Dermis blood vessel endothelial cell (primary cell): ENCODE measurements at places on chromosomes 6 and 20. TPM values are rescaled to one million over a fixed set of nuclear protein-coding genes. Genes with fewer than 3 reads are reported as not detected.

GRCh38 chr6:45504947-45505346, 127.2 kb upstream of the SUPT3H start:
- peak; percentile 38 for DNase-seq

Gene C6orf58
- total RNA-seq, result not detected in 2 replicates

Gene TMEM151B
- not detected in 2 replicates for total RNA-seq

DNA sequence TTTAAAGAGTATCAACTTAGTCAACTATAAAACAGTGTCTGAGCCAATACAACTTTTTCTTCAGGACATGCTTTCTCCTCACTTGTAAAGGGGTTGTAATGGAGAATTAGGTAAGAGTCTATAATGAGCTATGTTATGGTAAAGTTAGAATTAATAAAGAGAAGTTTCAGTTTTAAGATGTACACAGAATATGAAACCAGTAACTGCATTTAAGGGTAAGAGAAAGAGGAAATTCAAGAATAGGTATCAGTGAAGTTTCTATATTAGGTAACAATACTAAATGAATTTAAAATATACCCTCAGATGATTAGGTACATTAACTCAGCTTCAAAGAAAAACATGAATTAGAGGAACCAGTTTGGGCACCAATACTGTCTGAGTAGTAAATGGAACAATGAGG, 1444.3 kb upstream of the ADGRB3 start:
- DNase-seq, result no peak

- peak; percentile 82 for DNase-seq
Observed at GRCh38 chr6:53179961-53180651, 31.5 kb upstream of the GCM1 start.

DNA sequence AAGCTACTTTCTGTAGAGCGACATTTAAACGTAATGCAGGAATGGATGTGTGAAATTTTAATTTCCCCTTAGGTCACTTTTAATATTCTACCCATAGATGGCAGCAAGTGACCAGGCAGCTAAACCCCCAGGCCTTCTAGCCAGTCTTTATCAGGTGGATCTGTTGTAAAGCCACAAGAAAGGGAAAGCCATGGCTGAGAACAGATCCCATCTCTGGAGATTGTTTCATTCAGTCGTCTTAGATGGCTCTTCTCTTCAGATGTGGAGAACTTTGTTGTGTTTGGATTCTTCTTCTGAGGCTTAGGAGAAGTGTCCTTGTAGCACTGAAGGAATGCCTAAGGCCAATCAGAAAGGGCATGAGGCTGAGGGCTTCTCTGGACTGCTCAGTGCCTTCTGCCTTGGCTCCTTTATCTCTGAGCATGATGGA, 15.8 kb upstream of the RNF182 start:
- peak; percentile 84 for DNase-seq

DNA sequence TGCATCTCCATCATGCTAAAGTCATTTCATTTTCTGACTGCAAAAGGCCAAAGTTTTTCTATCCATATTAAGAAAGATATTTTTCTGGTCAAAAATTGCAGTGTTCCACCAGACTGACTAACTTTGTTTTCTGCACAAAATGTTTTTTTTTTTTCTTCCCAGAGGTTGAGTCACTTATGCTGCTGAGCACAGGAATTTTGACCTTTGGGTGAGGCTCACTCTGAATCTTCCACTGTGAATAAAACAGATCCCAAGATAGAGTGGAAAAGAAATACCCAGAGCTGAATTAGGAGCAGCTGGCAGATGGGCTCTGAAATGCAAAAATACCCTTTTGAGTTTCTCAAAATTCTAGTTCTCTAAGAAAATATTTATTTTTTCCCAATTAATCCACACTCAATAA, 996.8 kb downstream of the KIF16B start:
- DNase-seq, result no peak

DNA sequence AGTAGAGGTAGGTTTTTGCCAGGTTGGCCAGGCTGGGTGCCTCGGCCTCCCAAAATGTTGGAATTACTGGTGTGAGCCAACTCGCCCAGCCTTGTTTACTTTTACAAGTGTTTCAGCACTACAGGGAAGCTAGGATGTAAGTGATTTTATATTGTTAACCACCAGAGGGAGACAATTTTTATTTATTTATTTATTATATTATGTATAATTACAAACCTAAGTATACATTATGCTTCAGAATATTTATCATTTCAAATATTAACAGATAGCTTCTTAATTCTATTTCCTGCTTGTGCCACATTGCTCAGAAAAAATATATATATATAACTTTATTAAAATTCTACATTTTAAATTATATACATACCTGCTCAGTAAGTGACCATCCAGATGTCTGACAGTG, 9.8 kb downstream of the MMUT start:
- peak; percentile 28 for DNase-seq

Gene XKR7
- total RNA-seq, result under 0.01 TPM in 1 of 2 replicates, not detected in the other

GRCh38 chr6:130500693-130501092, 134.9 kb downstream of the TMEM200A start:
- peak; percentile 12 for DNase-seq

DNA sequence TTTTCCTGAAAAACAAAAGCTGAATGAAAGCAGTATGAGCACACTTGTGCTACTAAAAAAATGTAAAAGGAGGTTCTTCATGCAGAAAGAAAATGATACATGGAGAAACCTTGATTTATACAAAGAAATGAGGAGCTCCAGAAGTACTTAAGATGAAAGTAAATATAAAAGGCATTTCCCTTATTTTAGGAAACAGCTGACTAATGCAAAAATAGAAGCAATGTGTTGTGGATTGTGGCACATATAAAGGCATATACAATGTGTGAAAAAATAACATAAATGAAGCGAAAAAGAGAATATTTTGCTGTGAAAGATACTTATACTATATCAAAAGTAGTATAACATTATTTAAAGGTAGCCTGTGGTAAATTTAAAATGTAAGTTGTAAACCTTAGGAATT, 41.2 kb upstream of the PHIP start:
- no peak for DNase-seq

Gene CST5
- not detected in 2 replicates for total RNA-seq

DNA sequence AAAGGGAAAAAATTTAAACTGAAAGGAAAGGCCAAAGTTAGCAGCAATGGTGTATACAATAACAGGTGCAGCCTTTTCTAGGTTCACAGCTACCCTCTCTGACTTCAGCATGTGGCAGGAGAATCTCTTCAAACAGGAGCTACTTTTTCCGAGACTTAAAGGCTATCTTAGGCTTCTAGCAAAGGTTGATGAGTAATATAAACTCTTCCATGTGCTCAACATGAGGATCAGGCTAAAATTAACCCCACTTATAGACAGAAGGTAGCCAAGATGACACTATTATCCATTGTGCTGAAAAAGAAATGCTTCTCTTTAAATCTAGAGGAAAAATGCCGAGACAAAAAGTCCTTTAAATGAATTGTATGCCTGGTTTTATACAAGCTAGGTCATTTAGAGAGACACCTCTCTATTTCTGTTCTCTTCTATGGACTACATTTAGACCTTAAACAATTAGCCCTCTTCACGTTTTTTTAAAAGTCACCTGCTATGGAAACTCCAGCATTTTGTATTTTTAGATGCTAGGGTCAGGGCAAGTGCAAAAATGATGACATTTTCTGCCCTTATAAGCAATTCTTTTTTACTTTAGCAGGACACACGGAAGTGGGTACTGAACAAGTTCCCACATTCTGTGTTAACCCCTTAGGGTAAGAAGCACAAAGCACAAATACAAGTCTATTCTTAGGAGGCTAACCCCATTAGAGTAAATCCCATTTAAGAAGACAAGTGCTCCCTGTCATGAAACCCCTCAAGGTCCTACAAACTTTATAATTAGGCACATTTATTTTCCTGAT, 216.8 kb upstream of the CITED2 start:
- no peak for DNase-seq

Gene KIFC1
- 12.4 and 34.3 TPM in 2 replicates for total RNA-seq
